ENCODE measurements at places on chromosomes 2 and 18.

DNA sequence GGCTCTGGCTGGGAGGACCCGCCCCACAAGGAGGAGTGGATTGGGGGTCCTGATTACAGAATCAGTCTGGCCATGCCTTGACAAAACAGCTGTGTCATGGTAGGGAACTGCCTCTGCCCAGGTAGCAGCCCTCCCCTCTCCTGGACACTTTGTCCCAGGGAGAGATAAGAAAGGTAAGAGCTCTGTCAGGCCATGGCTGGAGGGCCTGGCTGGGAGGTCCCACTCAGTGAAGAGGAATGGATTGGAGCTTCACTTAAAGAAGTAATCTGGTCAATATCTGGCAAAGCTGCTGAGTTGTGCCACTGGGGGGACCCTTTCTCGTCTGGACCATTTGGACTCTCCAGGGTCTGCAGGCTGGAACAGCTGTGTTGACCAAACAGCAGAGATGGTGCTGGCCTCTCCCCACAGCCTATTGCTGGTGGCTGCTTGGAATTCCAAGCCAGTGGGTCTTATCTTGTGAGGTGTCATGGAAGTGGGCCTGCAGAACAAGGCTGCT is 75.4 kb downstream of the EPC2 start:
- DNase-seq, result no peak

DNA sequence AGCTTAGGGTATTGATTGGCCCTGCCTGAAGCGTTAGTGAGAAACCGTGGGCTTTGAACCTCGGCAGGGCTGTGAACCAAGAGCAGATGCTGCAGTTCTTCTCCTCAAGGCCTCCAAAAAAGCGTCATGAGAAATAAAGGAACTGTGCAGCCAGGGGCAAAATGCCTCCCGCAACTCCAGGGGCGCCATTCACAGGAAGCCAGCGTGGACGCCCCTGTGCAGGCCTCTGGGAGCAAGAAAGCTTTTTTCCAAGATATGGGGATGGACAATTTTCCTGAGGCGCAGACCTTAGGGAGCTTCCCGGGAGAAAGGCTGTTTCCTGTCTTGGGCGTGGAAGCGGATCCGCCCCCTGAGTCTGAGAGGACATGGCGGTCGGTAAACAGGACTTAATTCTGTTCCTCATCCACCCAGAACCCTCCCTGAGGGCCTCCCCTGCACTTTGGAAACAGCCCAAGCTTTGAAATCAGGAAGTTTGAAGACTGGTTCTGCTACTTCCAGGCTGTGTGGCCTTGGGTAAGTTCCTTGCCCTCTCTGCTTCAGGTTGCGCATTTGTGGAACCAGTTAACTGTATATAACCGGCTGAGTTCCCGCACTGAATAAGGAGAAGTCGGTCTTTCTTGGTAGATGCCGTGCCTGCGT is 29.6 kb upstream of the CABLES1 start:
- no peak for DNase-seq

DNA sequence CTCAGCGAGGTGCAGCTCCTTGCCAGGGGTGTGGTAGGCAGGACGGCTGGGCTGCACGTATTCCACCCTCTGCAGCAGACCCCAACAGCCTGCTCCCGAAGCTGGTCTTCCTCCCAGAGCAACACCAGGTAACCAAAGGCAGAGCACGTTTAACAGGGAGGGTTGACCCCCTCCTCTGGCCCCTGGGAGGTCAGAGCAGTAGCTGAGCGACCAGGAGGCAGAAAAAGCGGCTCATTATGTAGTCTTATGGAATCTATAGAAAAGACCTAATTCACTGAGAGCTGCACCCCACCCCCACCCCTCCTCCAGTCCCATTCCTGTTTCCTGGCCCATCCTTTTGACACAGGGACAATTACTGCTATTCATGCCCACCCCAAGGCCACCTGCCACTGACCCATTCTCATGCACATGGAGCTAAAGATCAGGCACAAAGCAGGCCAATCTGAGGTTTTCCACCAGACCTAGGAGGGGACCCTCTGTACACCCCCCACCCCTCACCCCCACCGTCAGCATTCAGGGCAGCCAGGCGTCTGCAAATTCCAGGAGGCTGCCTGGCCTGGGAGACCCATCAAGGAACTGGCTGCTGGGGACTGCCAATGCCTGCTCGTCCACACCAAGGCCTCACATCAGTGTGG is 60.9 kb upstream of the FZD7 start:
- no peak for DNase-seq

DNA sequence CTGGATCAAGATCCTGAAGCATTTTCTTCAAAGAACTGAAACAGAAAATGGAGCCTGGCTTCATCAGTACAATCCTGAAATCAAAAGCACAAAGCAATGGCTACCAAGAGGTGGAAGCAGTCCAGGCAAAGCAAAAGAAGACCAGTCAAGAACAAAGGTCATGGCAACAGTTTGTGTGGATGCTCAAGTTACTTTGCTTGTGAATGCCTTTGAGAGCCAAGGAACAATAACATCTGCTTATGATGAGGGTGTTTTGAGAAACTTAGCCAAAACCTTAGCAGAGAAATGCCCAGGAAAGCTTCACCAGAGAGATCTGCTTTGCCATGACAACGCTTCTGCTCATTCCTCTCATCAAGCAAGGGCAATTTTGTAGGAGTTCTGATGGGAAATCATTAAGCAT is 723.1 kb downstream of the TMEM182 start:
- peak; percentile 38 for DNase-seq
